CD8-positive, alpha-beta memory T cell (primary cell): ENCODE measurements at places on chromosomes 2 and 18. TPM values are rescaled to one million over a fixed set of nuclear protein-coding genes. Genes with fewer than 3 reads are reported as not detected.

DNA sequence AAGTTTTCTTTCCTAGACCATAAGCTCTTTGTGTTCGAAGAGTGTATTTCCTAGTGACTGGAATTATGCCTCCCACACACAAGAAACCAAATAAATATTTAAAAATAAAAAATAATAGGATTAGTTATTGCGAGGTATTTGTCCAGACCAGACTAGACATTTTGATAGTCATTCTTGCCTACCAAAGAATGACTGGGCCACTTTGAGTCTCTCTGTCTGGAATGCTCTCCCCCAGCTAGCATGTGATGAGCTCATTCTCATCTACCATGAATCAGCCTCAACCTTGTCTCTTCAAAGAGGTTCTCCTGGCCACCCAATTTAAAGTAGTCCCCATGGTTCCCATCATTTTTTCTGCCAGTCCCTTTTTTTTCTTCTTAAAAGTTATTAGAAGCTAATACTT is 13.9 kb upstream of the DSC1 start:
- no peak overlapping the region for H3K4me3 ChIP-seq
- H3K36me3 ChIP-seq: no peaks in the 10 kb centered on the region
- no peak for DNase-seq
- no peaks in the 10 kb centered on the region for H3K27me3 ChIP-seq
- H3K4me1 ChIP-seq: no peaks in the 10 kb centered on the region

The INSIG2 gene
- 16.9 TPM for total RNA-seq

DNA sequence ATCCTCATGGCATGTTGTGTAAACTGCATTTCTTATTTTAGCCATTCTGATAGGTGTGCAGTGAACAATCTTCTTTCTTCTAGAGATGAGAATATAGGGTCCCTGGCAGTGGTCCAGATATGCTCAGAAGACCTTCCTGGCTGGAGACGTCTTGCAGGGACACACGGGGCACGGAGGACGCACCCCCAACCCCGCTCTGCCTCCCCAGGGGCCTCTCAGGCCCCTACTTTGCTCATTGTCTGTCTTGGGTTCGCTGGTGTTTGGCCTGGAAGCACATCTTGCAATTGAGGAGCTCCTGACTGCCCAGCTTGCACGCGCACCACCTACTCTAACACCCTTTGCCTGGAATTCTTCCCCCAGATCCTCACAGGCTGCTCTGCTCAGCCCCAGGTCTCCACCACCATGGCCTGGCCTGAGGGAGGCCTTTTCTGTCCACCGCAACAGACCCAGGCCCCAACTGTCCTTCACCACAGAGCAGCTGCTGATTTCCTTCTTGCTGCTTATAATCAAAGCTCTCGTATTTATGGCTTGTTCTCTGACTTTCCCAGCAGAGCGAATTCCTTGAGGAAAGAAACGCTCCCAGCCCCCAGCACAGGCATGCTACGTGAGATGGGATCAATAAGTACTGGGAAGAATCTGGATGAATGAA is 295.9 kb upstream of the HDAC4 start:
- no peak overlapping the region for H3K4me3 ChIP-seq
- no peaks in the 10 kb centered on the region for H3K4me1 ChIP-seq
- H3K27me3 ChIP-seq: no peaks in the 10 kb centered on the region
- DNase-seq: no peak

DNA sequence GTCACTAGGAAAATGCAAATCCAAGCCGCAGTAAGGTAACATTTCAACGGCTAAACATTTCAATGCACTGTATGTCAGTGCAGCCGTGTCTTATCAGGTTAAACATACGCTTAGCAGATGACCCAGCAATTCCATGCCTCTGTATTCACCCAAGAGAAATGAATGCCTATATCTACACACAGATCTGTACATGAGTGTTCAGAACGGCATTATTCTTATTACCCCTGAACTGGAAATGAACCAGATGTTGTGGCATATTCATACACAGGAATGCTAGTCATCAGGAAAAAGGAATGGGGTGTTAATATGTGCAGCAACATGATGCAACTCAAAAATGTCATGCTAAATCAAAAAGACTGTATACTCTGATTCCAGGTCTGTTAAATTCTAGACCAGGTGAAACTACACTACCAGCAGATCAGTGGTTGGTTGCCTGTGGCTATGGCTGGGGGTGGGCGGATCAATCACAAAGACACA is 80.4 kb upstream of the RPL31 start:
- no peak overlapping the region for H3K27ac ChIP-seq
- no peak for DNase-seq
- no peak overlapping the region for H3K4me3 ChIP-seq
- H3K27me3 ChIP-seq: no peaks in the 10 kb centered on the region
- H3K4me1 ChIP-seq: peaks cover 5% of the 10 kb centered on the region
- no peaks in the 10 kb centered on the region for H3K36me3 ChIP-seq

DNA sequence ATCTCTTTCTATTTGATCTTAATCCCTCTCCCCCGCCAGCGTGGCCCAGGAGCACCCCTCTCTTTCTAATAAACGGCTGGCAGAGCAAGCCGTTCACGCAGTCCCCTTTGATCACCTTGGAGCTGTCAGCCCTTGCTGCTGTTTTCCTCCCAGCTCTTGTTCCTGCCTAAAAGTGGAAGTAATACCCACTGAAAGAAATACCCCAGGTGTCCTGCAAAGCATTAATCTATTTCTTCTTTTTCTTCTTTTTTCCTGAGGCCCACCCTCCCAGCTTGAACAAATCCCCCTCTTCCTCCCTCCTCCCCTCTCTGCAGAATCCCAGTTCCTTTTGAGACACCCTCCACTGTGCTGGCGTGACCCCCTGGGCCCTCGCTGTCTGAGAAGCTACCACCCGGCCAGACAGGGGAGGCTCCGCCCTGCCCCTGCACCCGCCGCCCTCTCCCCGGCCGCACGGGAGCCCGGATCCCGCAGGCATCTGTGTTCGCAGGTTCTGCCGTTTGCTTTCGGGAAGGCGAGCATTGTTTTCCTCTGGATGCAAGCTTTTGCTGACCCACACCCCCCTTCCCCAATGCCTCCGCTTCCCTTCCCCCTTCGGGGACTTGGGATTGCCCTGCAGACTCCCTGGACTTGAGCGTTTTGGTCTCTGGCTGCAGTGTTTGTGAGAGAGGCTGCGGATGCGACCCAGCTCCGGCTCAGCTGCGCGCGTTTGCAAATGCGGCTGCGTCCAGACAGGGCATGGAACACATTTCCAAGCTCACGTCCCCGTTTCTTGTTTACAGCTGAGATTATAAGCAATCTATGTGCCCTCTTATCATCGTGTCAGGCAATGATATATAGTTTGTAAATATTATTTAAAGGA is 631.5 kb downstream of the NYAP2 start:
- H3K27ac ChIP-seq: no peak overlapping the region
- H3K4me1 ChIP-seq: no peaks in the 10 kb centered on the region
- DNase-seq: no peak
- H3K27me3 ChIP-seq: peaks cover 4% of the 10 kb centered on the region

DNA sequence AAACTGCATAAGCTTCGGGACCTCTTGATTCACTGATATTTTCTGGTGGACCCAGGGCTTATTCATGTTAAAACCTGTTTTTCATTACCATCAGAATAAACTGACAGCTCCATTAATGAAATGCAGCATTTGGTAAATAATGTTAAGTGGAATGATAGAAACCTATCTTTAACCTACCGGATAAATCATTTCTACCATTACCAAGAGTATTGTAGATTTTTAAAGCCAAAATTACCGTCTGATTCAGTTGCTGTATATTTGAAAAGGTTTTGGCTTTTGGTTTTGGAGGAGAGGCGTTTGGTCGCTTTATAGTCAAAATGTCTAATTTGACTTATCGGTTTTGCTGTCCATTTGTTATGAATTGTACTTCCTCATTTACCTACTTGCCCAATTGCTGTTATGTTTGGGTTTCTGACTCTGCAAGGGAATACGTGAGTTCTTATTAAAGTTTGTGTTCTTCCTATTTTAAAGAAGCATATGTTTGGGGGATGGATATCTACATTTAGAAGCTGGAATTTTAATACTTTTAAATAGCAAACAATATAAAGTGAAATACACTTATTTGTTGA is 1.0 kb upstream of the CUL3 start:
- H3K36me3 ChIP-seq: no peaks in the 10 kb centered on the region
- peak overlapping the region; percentile 88 for H3K4me3 ChIP-seq
- peak overlapping the region; percentile 57 for H3K27ac ChIP-seq
- no peak for DNase-seq
- H3K4me1 ChIP-seq: peaks cover 30% of the 10 kb centered on the region

The BCL11A gene
- total RNA-seq: 0.15 TPM

The HADHB gene
- total RNA-seq: 75.1 TPM

GRCh38 chr2:186308347-186308746 is 177.7 kb upstream of the ZC3H15 start:
- DNase-seq: no peak
- H3K27ac ChIP-seq: no peak overlapping the region

The CARF gene
- 4.2 TPM for total RNA-seq

DNA sequence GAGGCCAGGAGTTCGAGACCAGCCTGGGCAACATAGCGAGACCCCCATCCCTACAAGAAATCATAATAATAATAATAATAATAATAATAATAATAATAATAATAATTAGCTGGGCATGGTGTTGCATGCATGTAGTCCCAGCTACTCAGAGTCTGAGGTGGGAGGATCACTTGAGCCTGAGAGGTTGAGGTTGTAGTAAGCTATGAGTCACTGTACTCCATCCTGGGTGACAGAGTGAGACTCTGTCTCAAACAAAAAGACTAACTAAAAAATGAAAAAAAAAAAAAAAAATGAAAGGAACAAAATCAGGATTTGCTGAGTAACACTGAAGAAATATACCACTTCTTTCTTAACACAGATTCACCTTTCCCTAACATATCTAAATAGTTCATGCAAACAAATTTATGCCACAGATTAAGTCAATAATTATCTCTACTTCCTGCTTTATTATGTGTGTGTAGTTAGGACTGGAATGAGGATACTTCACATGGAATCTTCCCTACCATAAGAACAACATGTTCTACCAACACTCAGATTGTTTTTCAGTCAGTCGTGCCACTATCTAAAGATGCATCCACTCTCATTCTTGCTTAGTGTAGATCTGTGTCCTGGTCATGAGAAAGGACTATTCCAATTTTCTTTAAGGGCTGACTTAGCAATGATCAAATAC is 928.7 kb downstream of the SLC4A3 start:
- H3K4me1 ChIP-seq: no peaks in the 10 kb centered on the region
- no peaks in the 10 kb centered on the region for H3K36me3 ChIP-seq
- no peak overlapping the region for H3K27ac ChIP-seq
- no peak overlapping the region for H3K4me3 ChIP-seq
- no peak for DNase-seq

DNA sequence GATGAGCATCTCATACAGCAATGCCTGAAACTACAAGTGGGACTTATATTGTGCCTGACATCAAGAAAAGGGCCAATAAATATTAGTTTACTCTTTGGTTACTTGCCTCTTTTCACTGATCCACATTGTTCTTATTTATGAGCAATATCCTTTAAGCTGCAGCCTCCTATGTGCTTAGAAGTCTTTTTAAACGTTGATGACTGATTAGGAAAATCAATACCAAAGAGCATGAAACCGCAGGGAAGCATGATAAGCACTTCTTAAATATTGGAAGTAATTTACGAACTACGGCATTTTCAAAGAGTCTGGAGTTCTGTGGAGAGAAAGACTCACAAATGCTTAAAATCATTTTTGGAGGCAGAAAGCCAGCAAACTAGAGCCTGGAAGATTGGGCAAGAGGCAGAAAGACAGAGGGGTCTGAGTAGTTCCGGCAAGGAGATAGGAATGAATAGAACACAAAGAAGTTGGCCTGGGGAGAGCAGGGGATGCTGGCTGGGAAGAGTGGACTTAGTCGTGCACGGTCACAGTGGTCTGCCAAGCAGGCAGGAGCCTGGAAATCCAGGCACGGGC is 122.6 kb upstream of the NOSTRIN start:
- no peak overlapping the region for H3K4me3 ChIP-seq
- H3K27ac ChIP-seq: no peak overlapping the region
- no peak for DNase-seq
- H3K27me3 ChIP-seq: no peaks in the 10 kb centered on the region

DNA sequence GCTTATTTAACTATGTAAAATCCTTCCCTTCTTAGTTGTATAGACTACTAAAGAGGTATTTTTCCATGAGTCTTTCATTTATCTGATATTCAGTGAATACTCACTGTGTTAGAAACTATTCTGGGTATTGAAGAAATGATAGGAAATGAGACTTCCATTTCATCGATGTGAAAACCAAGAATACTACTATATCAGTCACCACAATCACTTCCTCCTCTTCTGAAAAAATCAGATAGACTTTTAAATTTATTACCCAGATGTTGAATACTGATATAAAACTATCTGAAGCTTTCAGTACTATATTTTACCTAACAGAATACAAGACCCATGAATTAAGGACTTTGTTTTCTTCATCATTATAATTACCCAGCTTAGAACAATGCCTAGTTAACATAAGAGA is 1801.1 kb upstream of the CELF4 start:
- no peak for DNase-seq
- no peaks in the 10 kb centered on the region for H3K4me1 ChIP-seq
- no peak overlapping the region for H3K4me3 ChIP-seq
- no peaks in the 10 kb centered on the region for H3K27me3 ChIP-seq
- no peak overlapping the region for H3K27ac ChIP-seq

DNA sequence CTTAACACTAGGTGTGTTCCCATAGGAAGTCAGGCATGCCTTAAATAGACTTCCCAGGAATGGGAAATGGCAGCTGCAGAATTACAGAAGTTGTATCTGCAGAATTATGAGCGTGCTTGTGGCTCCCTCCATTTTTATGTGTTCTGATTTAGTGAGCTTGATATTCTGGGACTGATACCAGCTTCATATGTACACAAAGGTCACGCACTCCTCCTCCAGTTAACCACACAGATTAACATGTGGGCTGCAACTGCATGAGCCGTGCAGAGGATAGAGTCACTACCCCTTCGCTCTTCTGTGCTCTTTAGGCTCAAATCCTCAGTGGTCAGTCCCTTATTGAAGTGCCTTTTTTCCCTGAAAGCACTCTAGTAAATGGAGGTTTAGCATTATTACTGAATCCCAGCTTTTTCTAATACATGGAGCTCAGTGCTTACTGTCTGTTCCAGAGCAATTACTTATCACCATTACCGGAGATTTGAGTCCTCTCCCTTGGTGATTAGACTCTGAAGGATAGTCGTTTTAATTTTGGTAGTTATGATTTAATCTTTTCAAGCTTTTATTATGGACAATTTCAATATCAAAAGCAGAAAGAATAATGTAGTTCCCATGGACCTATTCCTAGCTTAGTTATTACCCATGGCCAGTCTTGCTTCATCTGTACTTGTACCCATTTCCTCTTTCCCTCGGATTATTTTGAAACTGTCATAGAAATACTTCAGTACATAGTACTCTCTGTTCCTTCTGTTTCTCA is 238.3 kb downstream of the PRKCE start:
- DNase-seq: no peak
- no peaks in the 10 kb centered on the region for H3K36me3 ChIP-seq
- H3K4me1 ChIP-seq: peaks cover 43% of the 10 kb centered on the region
- no peak overlapping the region for H3K27ac ChIP-seq
- H3K27me3 ChIP-seq: no peaks in the 10 kb centered on the region
